ENCODE measurements at places on chromosomes 7 and 10.

DNA sequence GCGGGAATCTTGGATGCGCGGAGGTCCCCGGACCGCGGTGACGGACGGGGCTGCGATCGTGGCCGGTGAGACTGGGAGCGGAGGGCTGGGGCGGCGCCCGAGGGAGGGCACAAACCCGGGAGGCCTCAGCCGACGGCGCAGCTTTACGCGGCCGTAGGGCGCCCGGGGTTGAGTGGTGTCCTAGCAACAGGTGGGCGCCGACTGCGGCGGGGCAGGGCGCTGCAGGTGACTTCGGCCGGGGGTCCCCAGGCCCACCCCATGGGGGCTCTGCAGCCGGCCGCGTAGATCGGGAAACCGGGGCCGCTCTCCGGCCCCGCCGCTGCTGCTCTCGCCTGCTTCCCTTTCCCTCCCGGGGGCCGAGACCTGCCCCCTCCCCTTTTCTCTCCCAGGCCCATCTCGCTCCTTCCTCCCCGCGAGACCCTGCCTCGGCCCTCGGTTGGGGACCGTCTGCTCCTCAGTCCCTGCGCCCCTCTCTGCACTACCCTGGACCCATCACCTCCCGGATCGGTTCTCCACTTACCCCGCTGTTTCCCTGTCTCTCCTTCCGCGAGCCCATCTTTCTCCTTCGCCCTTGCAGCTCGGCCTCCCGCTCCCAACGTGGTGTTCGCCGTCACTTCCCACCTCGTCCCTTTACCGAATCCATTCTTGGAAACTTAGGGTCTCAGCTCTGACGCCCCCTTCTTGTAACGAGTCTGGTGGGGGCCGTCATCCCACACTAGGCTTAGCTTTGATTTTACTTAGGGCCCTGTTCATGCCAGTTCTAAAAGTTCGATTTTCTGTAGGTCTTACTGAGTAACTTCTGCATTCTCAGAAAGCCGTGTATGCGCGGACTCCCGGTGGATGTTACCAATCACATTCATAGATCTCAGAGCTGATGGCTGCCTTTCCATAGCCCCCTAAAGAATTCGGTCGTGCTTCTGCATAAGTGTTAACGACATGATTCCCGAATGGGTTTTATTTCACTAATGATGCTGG, 18.5 kb upstream of the ACBD5 start:
- no peak for DNase-seq

DNA sequence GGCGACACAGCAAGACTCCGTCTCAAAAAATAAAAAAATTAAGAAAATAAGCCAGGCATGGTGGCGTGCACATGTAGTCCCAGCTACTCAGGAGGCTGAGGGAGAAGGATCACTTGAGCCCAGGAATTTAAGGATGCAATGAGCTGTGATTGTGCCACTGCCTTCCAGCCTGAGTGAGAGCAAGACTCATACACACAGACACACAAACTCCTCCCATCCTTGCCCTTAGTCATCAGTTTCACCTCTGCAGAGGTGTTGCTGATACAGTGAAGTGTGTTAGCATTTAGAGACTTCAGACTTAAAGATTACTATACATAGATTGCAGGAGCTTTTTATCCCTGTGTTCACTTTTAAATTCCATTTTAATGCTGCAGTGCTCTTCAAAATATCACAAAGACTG, 5.5 kb upstream of the H2AZ2 start:
- no peak for DNase-seq

DNA sequence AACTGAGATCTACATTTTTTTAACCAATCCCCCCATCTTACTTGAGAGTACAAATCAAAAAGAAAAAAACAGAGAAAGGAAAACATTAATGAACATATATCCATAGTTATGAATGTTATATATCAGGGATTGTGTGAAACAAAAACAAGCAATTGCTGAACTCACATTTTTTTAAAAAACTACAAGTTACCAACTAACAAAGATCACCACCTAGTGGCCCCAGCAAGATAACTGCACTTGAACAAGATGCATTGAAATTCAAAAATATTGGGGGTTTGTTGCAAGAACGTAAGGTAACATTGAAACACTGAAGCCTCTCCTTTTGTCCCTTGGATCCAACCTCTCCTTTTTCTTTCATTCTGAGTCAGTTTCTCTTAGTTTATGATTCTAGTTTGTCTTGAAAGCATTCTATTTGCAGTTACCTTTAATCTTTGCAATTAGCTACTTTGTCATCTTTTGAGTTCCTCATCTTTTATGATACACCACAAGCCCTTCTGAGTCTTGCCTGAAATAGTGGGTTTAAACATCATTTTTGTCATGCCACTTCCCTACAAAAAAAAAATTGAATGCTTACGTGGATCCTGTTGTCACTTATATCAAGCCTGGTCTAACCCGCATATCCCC, 87.3 kb upstream of the TES start:
- no peak for DNase-seq

GRCh38 chr10:62545160-62546066, 171.2 kb downstream of the ZNF365 start:
- no peak for DNase-seq

DNA sequence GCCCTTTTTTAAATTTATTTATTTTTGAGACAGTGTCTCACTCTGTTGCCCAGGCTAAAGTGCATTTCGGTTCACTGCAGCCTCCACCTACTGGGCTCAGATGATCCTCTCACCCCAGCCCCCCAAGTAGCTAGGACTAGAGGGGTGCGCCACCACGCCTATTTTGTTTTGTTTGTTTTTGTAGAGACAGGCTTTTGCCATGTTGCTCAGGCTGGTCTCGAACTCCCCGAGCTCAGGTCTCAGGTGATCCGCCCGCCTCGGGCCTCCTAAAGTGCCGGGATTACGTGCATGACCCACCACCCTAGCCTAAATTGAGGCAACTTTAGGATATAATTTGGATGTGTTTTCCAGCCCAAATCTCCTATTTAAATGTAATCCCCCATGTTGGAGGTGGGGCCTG, 805 bp downstream of the ZNF736 start:
- no peak for DNase-seq

- DNase-seq, result no peak
Observed at GRCh38 chr10:5365928-5366327, 1.2 kb downstream of the UCN3 start.

DNA sequence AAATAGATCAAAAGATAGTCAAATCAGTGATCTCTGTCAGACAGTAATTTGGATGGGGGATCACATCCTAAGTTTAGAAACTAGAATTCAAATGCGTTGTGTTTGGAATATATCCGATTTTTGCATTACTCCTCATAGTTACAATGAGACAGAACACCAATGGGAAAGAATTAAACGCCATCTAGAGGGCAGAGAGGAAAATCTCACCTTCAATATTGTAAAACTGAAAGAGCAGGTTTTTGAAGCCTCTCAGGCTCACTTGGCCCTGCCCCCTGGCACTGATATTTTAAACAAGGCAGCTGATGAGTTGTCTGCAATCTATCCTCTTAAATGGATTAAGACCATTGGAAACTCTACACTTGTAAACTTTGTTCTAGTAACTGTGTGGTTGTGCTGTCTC, 17.7 kb downstream of the FRG2B start:
- DNase-seq, result no peak

- no peak for DNase-seq
Observed at GRCh38 chr7:24587853-24588252, 14.6 kb downstream of the PALS2 start.

DNA sequence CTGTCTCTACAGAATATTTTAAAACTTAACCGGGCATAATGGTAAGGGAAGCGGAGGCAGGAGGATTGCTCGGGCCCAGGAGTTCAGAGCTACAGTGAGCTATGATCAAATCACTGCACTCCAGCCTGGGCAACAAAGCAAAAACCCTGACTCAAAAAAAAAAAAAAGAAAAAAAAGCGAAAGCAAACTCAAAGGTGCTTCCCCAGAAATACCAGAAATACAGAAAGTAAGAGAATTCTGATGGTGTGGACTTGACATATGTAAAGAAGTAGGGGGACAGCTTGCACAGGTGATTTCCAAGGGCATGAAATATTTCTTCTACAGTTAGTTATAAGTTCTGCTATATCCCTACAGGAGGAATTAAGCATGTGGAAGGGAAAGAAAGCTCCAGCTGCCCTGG, 69.7 kb upstream of the APBB1IP start:
- DNase-seq, result no peak

GRCh38 chr10:42960491-42960990, 116.3 kb upstream of the RET start:
- peak; percentile 39 for DNase-seq

GRCh38 chr7:102424129-102424551, 9.2 kb upstream of the ORAI2 start:
- no peak for DNase-seq

- no peak for DNase-seq
Observed at GRCh38 chr7:34191771-34192479, 286.6 kb downstream of the BMPER start.

GRCh38 chr10:67492317-67493019, 203.5 kb downstream of the CTNNA3 start:
- no peak for DNase-seq

GRCh38 chr10:71250842-71251241, 38.5 kb downstream of the UNC5B start:
- DNase-seq, result no peak

DNA sequence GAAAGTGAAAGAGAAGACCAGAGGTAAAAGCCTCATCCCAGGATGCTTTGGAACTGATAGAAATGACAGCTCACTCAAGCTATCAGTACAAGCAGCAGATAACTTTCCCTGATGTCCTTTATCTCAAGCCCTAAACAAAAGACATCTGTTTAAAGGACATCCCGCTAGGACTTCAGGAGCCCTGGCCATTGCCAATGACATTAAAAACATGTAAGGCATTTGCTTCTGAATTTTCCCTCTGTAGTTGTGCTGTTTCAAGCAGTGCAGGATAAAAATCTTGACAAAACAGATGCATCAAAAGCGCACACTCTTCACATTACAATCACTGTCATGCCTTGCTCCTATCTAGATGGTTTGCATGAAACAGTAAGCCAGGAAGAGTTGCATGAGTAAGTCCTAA, 159.8 kb downstream of the AOAH start:
- DNase-seq, result no peak

- DNase-seq, result peak; percentile 25
Observed at GRCh38 chr7:24825931-24826661, 68.8 kb upstream of the GSDME start.

GRCh38 chr10:4514445-4515108, 311.4 kb upstream of the AKR1E2 start:
- peak; percentile 19 for DNase-seq

GRCh38 chr10:49679480-49679893, at the start of gene C10orf53:
Gene C10orf53 (plus strand): TSS chr10:49679651. CDS start chr10:49679698, 47 bp downstream.
- peak; percentile 32 for DNase-seq

GRCh38 chr7:1346851-1347250, 112.4 kb downstream of the MICALL2 start:
- DNase-seq, result no peak

DNA sequence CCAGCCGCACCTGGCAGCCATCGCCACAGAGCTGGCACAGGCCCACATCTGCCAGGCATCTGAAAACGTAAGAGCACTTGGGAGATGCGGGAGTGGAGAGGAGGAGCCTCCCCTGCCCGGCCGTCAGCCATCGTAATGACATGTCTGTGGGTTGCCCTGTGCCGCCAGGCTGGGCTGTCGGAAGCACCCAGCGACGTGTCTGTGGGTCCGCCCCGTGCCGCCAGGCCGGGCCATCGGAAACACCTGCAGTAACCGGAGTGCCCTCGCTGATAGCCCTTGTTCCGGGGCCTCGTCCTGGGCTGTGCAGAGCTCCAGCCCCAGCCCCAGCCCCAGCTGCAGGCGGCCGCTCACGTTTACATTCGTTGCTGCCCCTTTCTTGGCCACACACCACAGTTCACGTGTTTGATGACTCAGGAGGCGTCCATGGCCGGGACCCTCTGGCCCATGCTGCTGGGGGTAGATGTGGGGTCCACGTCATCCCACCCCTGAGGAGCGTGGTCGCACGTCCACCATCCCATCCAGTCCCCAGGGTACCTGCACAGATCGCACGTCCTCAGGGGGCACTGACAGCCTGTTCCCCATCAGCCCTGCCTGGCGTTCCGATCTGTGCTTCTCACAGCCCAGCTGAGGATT, 30.0 kb upstream of the PRKAR1B start:
- no peak for DNase-seq

DNA sequence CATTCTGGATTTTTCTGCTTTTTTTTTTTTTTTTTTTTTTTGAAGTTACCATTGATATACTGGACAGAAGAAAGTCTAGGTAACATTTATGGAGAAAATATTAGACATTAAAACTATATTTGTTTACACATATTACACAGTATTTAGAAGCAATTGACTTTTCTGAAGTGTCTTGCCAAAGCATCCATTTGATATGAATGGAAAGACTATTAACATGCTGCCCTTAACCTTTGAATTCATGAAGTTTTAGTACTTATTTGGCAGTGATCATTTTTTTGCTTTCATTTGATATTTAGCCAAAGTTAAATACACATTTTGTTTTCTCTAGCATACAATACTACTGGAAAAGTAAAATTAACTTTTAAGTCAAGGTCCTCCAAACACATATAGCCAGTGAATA, 210.0 kb downstream of the SEMA3A start:
- DNase-seq, result no peak

DNA sequence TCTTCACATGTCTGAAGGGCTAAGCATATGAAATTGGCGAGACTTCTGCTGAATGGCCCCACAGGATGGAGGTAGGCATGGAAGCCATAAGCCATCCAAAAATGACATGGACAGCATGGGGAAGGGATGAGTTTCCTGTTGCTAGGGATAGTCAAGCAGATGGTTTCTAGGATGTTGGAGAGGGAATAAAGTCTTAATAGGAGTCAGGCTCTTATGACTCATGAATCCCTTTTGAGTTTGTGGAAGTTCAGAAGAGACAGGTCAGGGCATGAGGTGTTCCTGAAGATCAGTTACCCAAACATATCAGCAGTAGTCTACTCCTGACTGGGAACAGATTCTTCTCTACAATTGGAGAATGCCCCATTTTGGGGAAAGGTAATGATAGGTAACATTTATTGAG, 243.9 kb downstream of the REEP3 start:
- DNase-seq, result no peak

GRCh38 chr10:58319599-58319998, 15.2 kb upstream of the UBE2D1 start:
- DNase-seq, result no peak

DNA sequence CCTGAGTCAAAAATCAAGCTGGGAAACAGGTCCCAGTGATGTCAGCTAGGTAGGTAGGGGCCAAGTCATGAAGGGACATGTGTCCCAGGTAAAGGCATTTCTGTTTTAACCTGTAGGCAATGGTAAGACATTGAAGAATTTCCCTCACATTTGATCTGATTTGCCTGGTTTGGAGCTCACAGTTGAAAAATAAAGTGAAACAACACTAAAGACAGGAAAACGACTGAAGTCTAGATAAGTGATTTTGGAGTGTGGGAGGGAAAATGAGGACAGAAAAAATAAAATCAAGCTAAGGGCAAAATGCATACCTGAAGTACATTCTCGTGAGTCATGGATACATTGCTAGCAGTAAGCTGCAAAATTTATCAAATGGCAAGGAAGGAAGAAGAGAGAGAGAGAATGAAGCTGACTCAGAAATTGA, 169.9 kb downstream of the SKIDA1 start:
- no peak for DNase-seq

DNA sequence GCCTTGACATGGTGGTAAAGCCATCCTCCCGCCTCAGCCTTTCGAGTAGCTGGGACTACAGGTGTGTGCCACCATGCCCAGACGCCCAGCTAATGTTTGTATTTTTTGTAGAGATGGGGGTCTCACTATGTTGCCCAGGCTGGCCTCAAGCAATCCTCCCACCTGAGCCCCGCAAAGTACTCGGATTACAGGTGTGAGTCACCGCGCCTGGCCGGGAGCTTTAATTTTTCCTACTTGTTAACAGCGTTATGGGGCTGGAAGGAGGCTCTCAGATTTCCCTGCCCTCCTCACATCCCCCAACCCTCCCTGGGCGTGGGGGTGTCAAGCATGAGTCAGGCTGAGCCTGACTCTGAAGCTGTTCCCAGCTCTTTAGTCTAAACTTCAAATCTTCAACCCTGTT, 8.3 kb downstream of the ALKBH4 start:
- DNase-seq, result no peak

GRCh38 chr10:121740069-121740468, 141.8 kb upstream of the FGFR2 start:
- DNase-seq, result no peak

Measured in hepatic stellate cell (primary cell).